ENCODE measurements at places on chromosomes 4 and X.

GRCh38 chr4:123673971-123674370 is 277.4 kb downstream of the SPRY1 start:
- no peak overlapping the region for H3K27ac ChIP-seq
- no peaks in the 10 kb centered on the region for H3K36me3 ChIP-seq
- H3K4me3 ChIP-seq, result no peak overlapping the region
- no peak for DNase-seq

GRCh38 chrX:42754115-42754514 is 23.8 kb downstream of the PPP1R2C start:
- DNase-seq, result no peak
- no peaks in the 10 kb centered on the region for H3K4me1 ChIP-seq
- no peak overlapping the region for H3K27ac ChIP-seq
- H3K36me3 ChIP-seq, result no peaks in the 10 kb centered on the region

- no peaks in the 10 kb centered on the region for H3K36me3 ChIP-seq
- H3K27ac ChIP-seq, result no peak overlapping the region
- H3K4me1 ChIP-seq, result no peaks in the 10 kb centered on the region
- H3K27me3 ChIP-seq, result no peaks in the 10 kb centered on the region
- DNase-seq, result no peak
Observed at GRCh38 chr4:7855731-7856130, 83.9 kb downstream of the AFAP1 start.

GRCh38 chr4:175824076-175824475 is 12.0 kb upstream of the GPM6A start:
- no peaks in the 10 kb centered on the region for H3K36me3 ChIP-seq
- H3K4me3 ChIP-seq, result no peak overlapping the region
- H3K27ac ChIP-seq, result no peak overlapping the region

GRCh38 chr4:89072921-89073320 is 15.9 kb upstream of the FAM13A start:
- DNase-seq, result no peak
- no peaks in the 10 kb centered on the region for H3K36me3 ChIP-seq
- H3K4me1 ChIP-seq, result no peaks in the 10 kb centered on the region
- H3K27me3 ChIP-seq, result no peaks in the 10 kb centered on the region
- H3K27ac ChIP-seq, result no peak overlapping the region

- H3K36me3 ChIP-seq, result no peaks in the 10 kb centered on the region
- no peaks in the 10 kb centered on the region for H3K4me1 ChIP-seq
- H3K4me3 ChIP-seq, result no peak overlapping the region
- no peak overlapping the region for H3K27ac ChIP-seq
Observed at GRCh38 chr4:43014256-43014655, 121.7 kb downstream of the GRXCR1 start.

DNA sequence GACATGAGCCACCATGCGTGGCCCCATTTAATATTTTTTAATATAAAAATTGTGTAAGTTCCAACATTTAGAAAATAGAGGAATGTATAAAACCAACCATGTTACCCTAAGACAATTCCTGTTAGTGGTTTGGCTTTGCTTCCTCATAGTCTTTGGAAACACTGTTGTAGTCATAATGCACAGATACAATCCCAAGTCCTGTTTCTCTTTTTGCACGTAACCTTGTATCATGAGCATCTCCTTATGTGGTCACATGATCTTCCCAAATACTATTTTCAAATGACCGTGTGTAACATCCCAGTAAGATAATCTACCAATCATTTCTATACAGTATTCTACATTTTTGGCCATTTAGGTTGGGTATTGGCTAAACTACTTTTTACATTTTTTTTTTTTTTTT is 13.9 kb upstream of the RHOH start:
- H3K27ac ChIP-seq, result no peak overlapping the region
- H3K4me1 ChIP-seq, result peaks cover 39% of the 10 kb centered on the region
- H3K36me3 ChIP-seq, result no peaks in the 10 kb centered on the region
- H3K27me3 ChIP-seq, result no peaks in the 10 kb centered on the region
- no peak overlapping the region for H3K4me3 ChIP-seq

DNA sequence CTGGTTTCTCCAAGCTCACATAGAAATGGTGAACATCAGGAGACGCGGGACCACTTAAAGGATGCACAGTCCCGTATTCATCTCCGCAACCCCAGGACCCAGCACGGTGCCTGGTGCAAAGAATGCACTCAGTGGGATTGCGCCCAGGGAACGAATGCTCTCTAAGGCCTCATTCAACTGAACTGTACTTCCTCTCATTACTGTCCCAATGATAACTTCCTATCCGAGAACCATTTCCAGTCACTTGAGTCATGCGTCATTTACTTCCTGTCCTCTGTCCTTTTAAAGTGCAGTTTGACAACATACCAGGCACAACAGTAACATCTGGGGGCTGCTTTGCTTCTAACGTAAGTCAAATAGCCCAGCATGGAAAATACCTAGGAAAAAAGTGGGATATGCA is 75.7 kb downstream of the RBM47 start:
- H3K27ac ChIP-seq, result no peak overlapping the region
- peaks cover 3% of the 10 kb centered on the region for H3K36me3 ChIP-seq
- no peak for DNase-seq
- H3K27me3 ChIP-seq, result no peaks in the 10 kb centered on the region
- H3K4me3 ChIP-seq, result no peak overlapping the region

GRCh38 chrX:148282504-148282903 is 217.9 kb upstream of the AFF2 start:
- H3K4me1 ChIP-seq, result no peaks in the 10 kb centered on the region
- H3K27me3 ChIP-seq, result no peaks in the 10 kb centered on the region
- H3K27ac ChIP-seq, result no peak overlapping the region
- no peaks in the 10 kb centered on the region for H3K36me3 ChIP-seq
- H3K4me3 ChIP-seq, result no peak overlapping the region
- DNase-seq, result no peak

DNA sequence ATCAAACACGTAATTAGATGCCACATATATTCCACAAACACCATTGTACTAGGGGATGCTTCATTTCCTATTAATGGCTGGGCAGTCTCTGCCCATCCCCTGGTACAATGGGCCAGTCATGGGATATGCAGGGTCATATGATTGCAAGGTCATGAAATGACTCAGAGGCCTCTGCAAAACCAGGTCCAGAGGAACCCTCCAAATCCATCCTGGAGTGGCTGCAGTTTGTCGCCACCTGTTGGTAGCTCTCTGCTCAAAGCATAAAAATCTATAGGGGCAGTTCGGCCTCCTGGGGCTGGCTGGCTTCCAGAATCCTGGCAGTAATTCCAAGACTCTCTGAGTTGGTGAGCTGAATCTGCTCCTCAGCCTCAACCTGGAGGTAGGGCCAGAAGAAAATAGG is 22.9 kb upstream of the PUDP start:
- no peak overlapping the region for H3K27ac ChIP-seq
- H3K27me3 ChIP-seq, result no peaks in the 10 kb centered on the region
- DNase-seq, result no peak

- H3K27ac ChIP-seq, result no peak overlapping the region
- no peak overlapping the region for H3K4me3 ChIP-seq
- H3K36me3 ChIP-seq, result no peaks in the 10 kb centered on the region
Observed at GRCh38 chr4:2265113-2266110, 3.5 kb upstream of the MXD4 start.

- H3K4me3 ChIP-seq, result no peak overlapping the region
- H3K27me3 ChIP-seq, result no peaks in the 10 kb centered on the region
- DNase-seq, result no peak
Observed at GRCh38 chr4:77859256-77859655, 3.4 kb upstream of the MRPL1 start.

- no peak for DNase-seq
- H3K4me1 ChIP-seq, result no peaks in the 10 kb centered on the region
- H3K27ac ChIP-seq, result no peak overlapping the region
- no peak overlapping the region for H3K4me3 ChIP-seq
Observed at GRCh38 chr4:89158884-89159503, 47.7 kb downstream of the TIGD2 start.

- peak overlapping the region; percentile 60 for H3K27ac ChIP-seq
- no peaks in the 10 kb centered on the region for H3K36me3 ChIP-seq
- peak overlapping the region; percentile 38 for H3K4me3 ChIP-seq
- DNase-seq, result peak; percentile 54
- H3K4me1 ChIP-seq, result peaks cover 18% of the 10 kb centered on the region
Observed at GRCh38 chr4:151031831-151032605, 16.9 kb upstream of the LRBA start.

GRCh38 chrX:100606753-100607152 is 22.0 kb downstream of the TNMD start:
- H3K4me1 ChIP-seq, result no peaks in the 10 kb centered on the region
- no peaks in the 10 kb centered on the region for H3K27me3 ChIP-seq
- no peaks in the 10 kb centered on the region for H3K36me3 ChIP-seq
- H3K27ac ChIP-seq, result no peak overlapping the region
- no peak overlapping the region for H3K4me3 ChIP-seq
- no peak for DNase-seq

- no peaks in the 10 kb centered on the region for H3K27me3 ChIP-seq
- H3K4me1 ChIP-seq, result no peaks in the 10 kb centered on the region
- no peak overlapping the region for H3K27ac ChIP-seq
Observed at GRCh38 chrX:22177950-22178515, 94.7 kb upstream of the CBLL2 start.

DNA sequence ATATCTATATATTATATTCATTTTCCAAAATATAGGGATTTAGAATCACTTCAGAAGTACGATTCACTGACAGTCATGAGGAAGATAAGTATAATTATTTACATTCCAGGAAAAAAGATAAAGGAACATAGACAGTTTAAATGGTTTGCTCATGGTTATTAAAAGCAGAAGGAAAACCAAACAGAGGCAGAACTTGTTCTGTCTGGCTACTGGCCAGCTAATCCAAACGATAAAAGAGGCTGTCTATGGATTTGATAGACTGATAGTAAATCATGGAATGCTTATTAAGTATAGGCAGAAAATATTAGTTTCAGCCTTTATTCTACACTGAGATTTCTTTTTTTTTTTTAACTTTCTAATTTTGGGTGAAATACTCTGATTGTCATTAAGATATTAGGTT is 50.2 kb downstream of the RPGR start:
- no peak overlapping the region for H3K27ac ChIP-seq
- H3K27me3 ChIP-seq, result no peaks in the 10 kb centered on the region
- no peaks in the 10 kb centered on the region for H3K36me3 ChIP-seq
- no peak for DNase-seq
- no peaks in the 10 kb centered on the region for H3K4me1 ChIP-seq
- H3K4me3 ChIP-seq, result no peak overlapping the region

- H3K4me1 ChIP-seq, result no peaks in the 10 kb centered on the region
- no peak for DNase-seq
- no peaks in the 10 kb centered on the region for H3K36me3 ChIP-seq
- no peaks in the 10 kb centered on the region for H3K27me3 ChIP-seq
- H3K27ac ChIP-seq, result no peak overlapping the region
Observed at GRCh38 chr4:17313194-17313593, 198.7 kb downstream of the QDPR start.

DNA sequence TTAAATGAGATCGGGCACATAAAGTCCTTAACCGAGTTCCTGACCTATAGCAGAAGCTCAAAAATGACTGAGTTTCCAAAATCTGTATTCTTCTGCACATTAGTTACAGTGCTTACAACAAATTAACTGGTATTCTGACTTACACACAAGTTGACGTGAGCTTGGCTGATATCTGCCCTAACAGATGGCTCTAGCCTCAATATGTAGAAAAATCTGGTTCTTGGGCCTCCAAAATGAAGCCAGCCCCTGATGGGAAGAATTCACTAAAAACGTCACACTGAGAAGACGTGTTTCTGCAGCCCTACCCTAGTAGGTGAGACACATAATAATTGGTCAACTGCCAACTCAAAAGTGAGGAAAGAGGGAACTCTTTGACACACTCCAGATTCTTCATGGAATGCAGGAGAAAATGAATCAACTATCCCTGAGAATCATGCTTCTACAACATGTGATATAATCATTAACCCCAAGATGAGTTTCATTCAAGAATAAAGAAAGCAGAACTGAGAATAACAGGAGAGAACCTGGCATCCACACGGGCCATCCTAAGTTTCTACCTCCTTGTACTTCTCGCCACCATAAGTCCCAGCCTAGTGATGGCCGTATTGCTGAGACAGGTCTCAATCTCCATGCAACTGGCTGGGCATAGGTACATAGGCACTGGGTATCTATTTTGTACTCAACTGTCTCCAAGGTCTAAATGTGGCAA is 8.2 kb downstream of the STX18 start:
- no peaks in the 10 kb centered on the region for H3K36me3 ChIP-seq
- no peak for DNase-seq
- H3K4me1 ChIP-seq, result peaks cover 6% of the 10 kb centered on the region
- H3K27ac ChIP-seq, result no peak overlapping the region
- H3K4me3 ChIP-seq, result no peak overlapping the region

DNA sequence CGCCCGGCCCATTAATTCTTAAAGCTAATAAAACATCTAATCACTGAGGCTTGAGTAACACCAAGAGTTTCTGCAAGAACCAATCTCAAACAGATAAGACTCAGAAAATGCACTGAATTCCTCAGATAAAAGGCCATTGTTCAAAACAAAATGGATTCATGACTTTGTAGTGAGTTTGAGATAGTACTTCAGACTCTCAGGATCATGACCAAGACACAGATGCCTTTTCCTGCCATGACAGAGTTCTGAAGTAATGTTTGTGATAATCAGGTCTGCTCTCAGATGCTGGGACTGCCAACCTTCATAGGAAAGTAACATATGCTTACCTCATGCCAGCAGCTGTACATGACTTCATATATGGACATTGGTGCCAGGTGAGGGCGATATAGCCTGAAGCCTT is 54.6 kb downstream of the NIPAL1 start:
- no peak overlapping the region for H3K4me3 ChIP-seq
- no peak for DNase-seq
- peaks cover 2% of the 10 kb centered on the region for H3K4me1 ChIP-seq

GRCh38 chr4:104494185-104494584 is 509 bp downstream of the CXXC4 start:
- no peak for DNase-seq
- H3K27me3 ChIP-seq, result no peaks in the 10 kb centered on the region
- H3K4me3 ChIP-seq, result peak overlapping the region; percentile 84
- peak overlapping the region; percentile 91 for H3K27ac ChIP-seq

DNA sequence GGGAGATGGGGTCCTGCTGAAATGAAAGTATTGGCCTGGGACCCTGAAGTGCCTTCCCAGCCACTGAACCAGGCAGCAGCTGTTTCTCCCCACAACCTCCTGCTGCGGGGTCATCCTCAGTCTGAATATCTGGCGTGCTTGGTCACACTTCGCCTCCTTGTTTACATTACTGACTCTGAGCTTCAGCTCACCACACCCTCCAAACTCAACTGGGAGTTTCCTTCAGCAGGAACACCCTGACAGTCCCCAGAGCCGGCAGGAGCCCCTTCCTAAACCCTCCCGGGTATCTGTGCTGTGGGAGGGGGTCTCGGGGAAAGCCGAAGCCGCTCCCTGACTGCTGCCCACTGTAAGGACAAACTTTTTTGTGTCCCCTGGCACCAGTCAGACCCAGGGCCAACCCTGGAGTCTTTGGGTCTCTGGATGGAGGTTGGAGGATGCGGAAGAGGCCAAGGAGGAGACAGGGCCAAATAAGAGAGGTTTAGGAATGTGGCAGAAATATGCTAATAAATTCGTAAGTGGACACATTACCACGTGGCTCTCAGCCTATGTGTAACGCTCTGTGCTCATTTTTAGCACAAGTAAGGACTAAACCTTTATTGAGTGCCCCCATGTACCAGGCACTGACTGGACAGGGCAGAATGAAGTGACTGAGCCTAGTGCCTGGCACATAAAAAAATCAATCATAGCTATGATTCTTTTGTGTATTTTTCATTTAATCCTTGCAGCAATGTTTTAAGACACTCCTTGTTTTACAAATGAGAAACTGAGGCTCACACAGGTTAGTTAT is 20.7 kb downstream of the FHDC1 start:
- no peak overlapping the region for H3K27ac ChIP-seq
- H3K27me3 ChIP-seq, result no peaks in the 10 kb centered on the region

- no peaks in the 10 kb centered on the region for H3K27me3 ChIP-seq
- H3K4me1 ChIP-seq, result no peaks in the 10 kb centered on the region
- peak; percentile 34 for DNase-seq
- H3K27ac ChIP-seq, result no peak overlapping the region
Observed at GRCh38 chr4:136650541-136651277, 881.6 kb downstream of the PCDH18 start.
